ENCODE measurements at places on chromosomes 7 and 10. TPM values are rescaled to one million over a fixed set of nuclear protein-coding genes. Genes with fewer than 3 reads are reported as not detected.

Gene GHRHR
- total RNA-seq: 0.42 TPM

Gene PDE6C
- total RNA-seq: not detected

Gene GRID2IP
- 0.28 TPM for total RNA-seq

Gene UNC5B
- 4.2 TPM for total RNA-seq

Gene ITIH5
- 1.2 TPM for total RNA-seq

Gene INMT
- total RNA-seq: 0.94 TPM

Gene RUFY2
- 11.5 TPM for total RNA-seq

Gene KIAA1549
- total RNA-seq: 1.9 TPM

Gene SCIN
- total RNA-seq: 0.33 TPM

GRCh38 chr10:57830877-57831560, 436.7 kb downstream of the IPMK start:
- no peak for DNase-seq

GRCh38 chr7:159034988-159035387, 109.7 kb downstream of the VIPR2 start:
- no peak for DNase-seq

- no peak for DNase-seq
These were observed 8.7 kb upstream of the PLXNA4 start for GRCh38 chr7:132584796-132585494.

DNA sequence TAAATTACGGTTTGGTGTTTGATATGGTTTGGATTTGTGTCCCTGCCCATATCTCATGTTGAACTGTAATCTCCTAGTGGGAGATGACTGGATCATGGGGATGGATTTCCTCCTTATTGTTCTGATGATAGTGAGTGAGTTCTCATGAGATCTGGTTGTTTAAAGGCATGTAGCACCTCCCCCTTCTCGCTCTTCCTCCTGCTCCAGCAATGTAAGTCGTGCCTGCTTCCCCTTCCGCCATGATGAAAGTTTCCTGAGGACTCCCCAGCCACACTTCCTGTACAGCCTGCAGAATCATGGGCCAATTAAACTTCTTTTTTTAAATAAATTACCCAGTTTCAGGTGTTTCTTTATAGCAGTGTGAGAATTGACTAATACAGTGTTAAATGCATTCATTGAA, 116.6 kb downstream of the DOCK4 start:
- no peak for DNase-seq

- no peak for DNase-seq
These were observed 88.3 kb upstream of the CACUL1 start for GRCh38 chr10:118842843-118843624.

- DNase-seq: no peak
These were observed 128.0 kb downstream of the HGF start for GRCh38 chr7:81641873-81642272.

DNA sequence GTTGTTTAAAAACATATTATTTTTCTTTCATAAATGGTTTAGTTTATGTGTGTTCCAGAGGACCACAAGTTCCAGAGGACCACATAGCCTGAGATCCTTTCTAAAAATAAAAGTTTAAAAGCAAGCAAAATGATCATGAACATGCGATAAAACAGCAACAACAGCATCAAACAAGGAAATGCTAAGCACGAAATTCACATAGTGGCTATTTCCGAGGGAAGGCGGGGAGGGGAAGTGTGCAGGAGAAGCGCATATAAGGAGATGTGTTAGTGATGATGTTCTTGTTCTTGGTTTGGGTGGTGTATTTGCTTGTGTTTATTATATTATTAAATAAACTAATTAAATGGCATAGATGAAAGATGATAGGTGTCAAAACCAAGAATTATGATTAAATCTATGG, 1.2 kb downstream of the TBATA start:
- no peak for DNase-seq

DNA sequence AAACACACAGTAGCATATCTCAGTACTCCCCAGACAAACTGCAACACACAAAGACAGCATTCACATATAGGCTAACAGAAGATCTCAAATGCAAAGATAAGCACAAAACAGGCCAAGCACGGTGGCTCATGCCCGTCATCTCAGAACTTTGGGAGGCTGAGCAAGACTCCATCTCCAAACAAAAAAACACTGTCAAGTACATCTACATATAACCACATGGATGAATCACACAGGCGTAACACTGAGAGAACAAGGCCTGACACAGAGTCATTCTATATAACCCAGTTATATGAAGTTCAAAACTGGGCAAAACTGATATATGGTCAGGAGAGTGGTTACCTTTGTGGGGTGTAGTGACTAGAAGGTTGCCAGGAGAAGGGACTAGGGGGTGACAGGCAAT, 506.4 kb downstream of the KCNMA1 start:
- no peak for DNase-seq

DNA sequence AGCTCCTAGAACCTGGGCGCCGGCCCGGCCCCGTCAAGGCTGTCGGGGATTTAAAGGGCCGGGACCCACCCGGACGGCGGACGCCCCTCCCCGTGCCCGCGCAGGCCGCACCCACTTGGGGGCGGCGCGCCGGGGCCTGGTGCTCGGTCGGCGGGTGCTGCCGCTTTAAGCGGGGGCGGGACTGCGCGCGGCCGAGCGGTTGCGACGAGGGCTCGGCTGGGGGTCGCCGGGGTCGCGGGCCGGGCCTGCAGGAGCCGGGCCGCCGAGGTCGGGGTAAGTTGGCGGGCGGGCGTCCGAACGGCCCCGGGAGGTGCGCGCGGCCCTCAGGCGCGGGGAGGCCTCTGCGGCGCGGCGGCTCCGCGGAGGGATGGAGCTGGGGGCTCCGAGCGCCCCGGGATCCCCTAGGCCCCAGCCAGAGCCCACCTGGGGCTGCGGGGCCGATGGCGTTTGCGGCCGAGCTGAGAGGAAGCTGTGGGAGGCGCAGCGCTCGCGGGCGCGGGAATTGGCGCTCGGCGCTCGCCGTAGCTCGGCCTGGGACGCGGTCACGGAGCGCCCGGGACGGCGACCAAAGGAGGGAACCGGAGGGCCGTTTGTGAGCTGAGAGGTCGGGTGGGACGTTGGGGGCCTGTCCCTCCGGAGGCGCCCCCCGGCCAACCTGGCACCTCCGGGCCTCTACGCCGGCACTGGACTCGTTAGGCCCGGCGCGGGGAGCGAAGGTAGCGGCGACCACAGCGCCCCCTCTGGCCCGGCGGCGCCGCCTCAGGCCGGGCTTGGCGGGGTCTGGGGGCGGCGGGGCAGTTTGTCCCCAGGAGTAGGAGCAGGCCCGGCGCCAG, at the start of gene TRRAP:
TRRAP (plus strand) TSS at position 168 of the 833 bp plus-strand sequence. CDS start 2,619 bp downstream, outside the sequence.
- peak; percentile 80 for DNase-seq

GRCh38 chr7:95028683-95029082, 121.3 kb downstream of the PPP1R9A start:
- DNase-seq: no peak

- no peak for DNase-seq
These were observed 38.4 kb downstream of the ANK3 start for GRCh38 chr10:60351191-60351853.

DNA sequence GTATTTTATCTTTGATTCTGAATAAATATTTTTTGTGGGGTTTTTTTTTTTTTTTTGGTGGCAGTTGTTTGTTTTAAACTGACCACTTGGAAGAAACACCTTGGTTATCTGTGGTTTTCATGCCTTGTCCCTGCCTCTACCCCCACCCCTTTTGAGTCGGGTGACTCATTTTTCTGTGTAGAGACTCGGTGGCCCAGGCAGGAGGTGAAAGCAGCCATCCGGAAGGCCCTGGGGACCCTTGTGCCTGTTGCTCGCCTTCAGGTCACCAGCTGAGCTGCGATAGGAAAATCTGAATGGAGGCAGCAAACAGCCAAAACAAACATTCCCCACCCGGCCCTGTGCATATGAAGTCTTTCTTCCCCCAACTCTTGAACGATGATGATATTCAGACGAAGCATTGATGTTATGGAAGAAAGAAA, 22.8 kb downstream of the CYP17A1 start:
- no peak for DNase-seq

GRCh38 chr7:130951303-130951975, 217.4 kb upstream of the KLF14 start:
- DNase-seq: no peak

GRCh38 chr10:74109452-74109851, 41.2 kb downstream of the AP3M1 start:
- no peak for DNase-seq

GRCh38 chr7:127911968-127912511, 119.2 kb downstream of the LRRC4 start:
- no peak for DNase-seq

GRCh38 chr10:100653957-100654781, 91.2 kb upstream of the PAX2 start:
- no peak for DNase-seq

DNA sequence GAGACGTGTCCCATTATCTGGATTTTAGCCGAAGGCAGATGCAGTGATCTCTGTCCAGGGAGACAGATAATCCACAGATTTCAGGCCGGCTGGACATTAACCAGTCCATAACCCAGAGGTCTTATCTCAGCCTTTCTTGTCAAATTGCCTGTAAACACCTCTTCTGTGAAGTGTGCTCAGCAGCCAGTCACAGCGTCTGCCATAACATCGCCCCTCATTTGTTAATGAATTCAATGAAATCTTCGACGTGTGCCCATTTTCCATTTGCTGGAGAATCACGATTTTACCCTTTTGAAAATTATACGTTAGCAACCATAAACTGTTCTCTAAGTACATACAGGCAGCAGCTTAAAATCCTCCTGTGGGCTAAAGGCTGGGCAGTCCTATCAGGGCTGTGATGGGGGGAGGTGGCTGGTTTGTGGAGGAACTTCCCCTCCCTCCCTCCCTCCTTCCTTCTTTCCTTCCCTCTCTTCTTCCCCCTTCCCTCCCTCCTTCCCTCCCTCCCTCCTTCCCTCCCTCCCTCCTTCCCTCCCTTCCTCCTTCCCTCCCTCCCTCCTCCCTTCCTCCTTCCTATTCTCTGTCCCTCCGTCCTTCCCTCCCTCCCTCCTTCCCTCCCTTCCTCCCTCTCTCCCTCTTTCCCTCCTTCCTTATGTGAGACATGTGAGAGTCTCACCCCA, 26.6 kb upstream of the FAM20C start:
- no peak for DNase-seq

GRCh38 chr10:126568809-126569385, 101.6 kb downstream of the C10orf90 start:
- no peak for DNase-seq

- no peak for DNase-seq
These were observed 3.3 kb downstream of the LFNG start for GRCh38 chr7:2522780-2523433.

GRCh38 chr10:62850646-62851045, 34.5 kb upstream of the EGR2 start:
- no peak for DNase-seq

- no peak for DNase-seq
These were observed 57.2 kb downstream of the RASGEF1A start for GRCh38 chr10:43209651-43210141.

- peak; percentile 69 for DNase-seq
These were observed 24.6 kb downstream of the VSIR start for GRCh38 chr10:71748671-71749191.

DNA sequence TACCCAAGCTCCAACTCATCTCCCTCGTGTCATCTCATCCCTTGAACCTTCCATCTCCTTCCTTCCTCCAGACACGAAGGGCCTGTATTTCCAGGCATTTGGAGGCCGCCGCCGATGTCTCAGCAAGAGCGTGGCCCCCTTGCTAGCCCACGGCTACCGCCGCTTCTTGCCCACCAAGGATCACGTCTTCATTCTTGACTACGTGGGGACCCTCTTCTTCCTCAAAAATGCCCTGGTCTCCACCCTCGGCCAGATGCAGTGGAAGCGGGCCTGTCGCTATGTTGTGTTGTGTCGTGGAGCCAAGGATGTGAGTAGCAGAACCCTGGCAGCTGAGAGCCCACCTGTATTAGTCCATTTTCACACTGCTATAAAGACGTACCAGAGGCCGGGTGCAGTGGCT, 5.5 kb downstream of the FBXO24 start:
- no peak for DNase-seq

GRCh38 chr7:103932389-103932788, 57.1 kb downstream of the RELN start:
- no peak for DNase-seq

- DNase-seq: no peak
These were observed 159.2 kb upstream of the FOXP2 start for GRCh38 chr7:114255404-114255841.

- DNase-seq: no peak
These were observed 4.7 kb downstream of the MYL10 start for GRCh38 chr7:101624246-101625001.

GRCh38 chr7:149830997-149831740, 7.0 kb upstream of the ZNF862 start:
- DNase-seq: no peak

DNA sequence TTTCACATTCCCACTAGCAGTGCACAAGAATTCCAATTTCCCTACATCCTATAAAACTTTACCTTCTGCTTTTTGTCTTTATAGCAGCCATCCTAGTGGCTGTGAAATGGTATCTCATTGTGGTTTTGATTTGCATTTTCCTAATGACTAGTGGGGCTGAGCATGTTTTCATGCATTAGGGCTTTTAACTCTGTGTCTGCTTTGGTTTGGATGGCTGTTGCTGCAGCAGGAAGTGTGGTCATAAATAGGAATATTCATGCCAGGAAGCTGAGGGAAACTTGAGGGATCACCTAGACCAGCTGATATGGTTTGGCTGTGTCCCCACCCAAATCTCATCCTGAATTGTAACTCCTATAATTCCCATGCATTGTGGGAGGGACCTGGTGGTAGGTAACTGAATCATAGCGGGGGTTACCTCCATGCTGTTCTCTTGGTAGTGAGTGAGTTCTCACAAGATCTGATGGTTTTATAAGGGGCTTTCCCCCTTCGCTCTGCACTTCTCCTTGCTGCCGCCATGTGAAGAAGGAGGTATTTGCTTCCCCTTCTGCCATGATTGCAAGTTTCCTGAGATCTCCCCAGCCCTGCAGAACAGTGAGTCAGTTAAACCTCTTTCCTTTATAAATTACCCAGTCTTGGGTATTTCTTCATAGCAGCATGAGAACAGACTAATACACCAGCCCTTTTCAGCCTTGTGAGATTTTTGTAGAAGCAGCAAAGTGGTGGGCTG, 181.8 kb upstream of the PITRM1 start:
- no peak for DNase-seq

DNA sequence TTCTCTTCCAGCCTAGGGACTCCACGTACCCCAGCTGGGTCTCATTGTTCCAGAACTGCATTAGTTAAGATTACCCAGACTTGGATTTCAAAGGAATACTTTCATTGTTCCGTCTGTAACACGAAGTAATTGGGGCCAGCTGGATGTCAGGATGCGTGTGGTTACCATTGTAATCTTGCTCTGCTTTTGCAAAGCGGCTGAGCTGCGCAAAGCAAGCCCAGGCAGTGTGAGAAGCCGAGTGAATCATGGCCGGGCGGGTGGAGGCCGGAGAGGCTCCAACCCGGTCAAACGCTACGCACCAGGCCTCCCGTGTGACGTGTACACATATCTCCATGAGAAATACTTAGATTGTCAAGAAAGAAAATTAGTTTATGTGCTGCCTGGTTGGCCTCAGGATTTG, 21.0 kb downstream of the LRRC17 start:
- DNase-seq: no peak

GRCh38 chr10:95941115-95941514, 33.3 kb downstream of the CC2D2B start:
- no peak for DNase-seq

- DNase-seq: no peak
These were observed 12.6 kb upstream of the FAM13C start for GRCh38 chr10:59374916-59375315.

Data from thymus (tissue), 14 donors.